Astrocyte of the hippocampus (primary cell): ENCODE measurements at places on chromosomes 7 and 10.

DNA sequence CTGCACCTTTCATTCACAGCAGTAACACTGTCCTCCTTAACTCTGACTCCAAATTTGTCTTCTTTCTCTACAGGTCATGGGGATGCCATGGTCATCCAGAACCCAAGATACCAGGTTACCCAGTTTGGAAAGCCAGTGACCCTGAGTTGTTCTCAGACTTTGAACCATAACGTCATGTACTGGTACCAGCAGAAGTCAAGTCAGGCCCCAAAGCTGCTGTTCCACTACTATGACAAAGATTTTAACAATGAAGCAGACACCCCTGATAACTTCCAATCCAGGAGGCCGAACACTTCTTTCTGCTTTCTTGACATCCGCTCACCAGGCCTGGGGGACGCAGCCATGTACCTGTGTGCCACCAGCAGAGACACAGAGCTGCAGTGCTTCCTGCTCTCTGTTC, 156.2 kb upstream of the PRSS1 start:
- DNase-seq: no peak

DNA sequence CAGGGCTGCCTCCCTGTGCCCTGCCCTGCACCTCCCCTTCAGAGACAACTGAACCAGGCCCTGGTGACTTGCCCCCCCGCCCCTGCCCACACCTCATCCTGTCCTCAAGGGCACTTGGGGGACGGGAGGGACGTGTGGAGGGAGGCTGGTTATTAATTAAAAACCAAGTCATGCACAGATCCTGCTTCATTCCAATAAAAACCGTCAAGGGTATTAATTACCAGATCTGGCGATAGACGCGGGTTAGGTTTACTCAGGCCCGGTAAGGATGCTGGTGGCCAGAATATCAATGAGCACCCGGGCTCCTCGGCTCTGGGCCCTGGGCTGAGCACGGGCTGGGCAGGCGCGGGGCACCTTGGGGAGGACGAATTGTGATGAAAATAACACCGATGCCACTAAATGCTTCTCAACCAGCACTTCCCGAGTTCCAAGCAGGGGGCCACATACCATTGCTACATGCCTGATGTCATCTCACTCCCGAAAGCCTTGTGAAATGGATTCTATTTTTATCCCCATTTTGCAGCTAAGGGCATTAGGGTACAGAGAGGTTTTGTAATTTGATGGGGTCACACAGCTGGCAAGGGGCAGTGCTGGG, 24.5 kb upstream of the GTF2IRD1 start:
- peak; percentile 86 for DNase-seq

DNA sequence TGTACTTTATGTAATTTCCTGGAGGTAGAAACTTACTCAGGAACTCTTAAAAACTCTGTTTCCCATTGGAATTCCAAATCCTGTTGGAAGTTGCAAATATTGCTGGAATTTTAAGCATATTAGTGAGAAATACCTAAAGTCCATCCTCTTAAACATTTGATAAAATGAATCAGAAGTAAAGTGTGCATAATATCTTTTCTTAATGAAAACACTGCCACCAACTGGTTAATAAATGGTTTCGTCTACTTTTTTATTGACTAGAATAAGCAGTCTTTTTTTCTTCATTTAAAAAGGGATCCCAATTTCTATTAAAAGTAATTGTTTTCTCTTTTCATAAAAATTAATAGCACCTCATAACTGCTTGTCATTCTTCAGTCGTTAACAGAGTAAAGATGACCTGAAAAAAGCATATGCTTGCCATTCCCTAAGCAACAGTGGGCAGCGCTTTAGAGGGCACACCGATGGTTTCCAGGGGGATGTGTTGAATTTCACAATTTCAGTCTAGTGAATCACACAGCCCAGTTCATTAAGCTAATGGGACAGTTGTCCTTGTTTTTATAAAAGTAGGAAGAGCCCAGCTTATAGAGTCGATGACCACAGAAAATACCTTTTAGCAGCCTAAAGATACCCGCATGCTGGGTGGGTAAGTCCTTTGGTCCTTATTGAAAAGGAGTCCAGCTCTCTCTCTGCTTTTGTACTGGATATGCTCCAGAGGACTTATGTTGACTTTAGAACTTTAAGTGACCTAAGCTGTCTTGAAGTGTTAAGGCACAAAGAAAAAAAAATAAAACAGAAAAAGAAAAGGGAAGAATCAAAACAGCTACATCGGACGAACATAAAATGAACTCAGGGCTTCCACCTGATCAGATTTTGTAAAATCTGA, 28.5 kb downstream of the NPS start:
- DNase-seq: peak; percentile 27

GRCh38 chr7:150375662-150376521, 3.2 kb upstream of the ZNF775 start:
- DNase-seq: no peak

DNA sequence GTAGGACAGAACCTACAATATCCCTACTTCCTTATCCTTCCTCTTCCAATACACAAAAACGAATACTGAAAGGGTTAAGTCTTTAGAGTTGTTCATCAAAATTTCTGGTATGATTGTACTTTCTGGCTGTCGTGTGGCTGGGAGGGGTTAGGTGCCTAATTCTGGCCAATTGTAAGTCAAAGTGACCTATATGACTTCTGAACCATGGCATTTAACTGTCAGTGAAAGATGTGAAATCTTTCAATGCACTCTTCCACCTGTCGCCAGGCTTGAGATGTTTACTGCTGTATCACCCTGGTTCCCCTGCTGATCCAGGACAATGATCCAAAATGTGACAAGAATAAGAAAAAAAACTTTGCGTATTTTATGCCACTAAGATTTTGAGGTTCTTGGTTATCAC, 20.8 kb downstream of the EPC1 start:
- DNase-seq: no peak

GRCh38 chr7:96823274-96823673, 113.6 kb upstream of the SEM1 start:
- peak; percentile 59 for DNase-seq

DNA sequence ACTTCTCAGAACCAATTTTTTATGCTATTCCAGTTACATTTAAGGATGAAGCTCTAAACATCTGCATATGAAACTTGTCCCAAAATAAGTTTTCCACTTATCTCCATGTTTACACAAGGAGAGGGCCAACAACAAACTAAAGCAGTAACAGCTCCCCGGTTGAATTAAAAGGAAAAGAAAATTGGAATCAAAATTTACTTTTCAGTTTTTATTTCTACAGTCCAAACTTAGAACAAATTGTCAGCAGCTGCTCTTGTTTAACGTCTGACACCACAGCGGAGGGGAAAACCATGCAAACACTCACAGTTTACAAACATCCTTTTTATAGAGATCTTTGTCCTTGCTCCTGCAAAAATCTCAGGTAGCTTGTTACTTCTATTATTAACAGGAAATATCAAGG, 101.3 kb downstream of the COL28A1 start:
- DNase-seq: no peak

- no peak for DNase-seq
Observed at GRCh38 chr7:55498142-55498541, 74.2 kb downstream of the VOPP1 start.

DNA sequence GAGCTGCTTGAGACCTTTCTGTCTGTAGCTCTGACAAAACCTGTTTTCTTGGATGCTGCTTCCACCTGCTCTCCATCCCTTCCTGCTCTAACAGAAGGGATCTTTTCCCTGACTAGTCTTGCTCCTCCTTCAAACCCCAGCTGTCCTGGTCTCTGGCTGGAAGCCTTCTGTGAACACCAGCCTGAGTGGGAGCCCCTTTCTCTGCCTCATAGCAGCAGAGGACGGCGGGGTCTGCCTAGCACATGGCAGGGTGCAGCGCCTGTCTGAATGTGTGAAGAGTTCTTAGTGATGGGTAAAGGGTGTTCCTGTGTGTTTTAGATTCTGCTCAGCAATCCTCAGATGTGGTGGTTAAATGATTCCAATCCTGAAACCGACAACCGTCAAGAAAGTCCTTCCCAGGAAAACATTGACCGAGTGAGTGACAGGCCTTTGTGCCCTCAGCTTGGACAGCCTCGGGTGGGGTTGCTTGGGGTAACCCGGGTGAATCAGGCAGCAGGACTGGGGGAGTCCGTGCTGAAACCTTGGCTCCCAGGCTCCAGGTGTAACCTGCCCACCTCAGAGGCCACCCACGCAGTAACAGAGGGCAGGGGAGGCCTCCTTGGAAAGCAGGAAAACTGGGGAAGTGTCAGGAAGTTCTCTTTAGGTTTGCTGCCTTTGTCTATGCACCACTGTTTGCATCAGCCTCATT, 34.1 kb downstream of the NUB1 start:
- DNase-seq: no peak

- DNase-seq: peak; percentile 86
Observed at GRCh38 chr10:75547391-75548298, 116.2 kb downstream of the LRMDA start.

GRCh38 chr10:113687037-113687436, 7.3 kb downstream of the CASP7 start:
- DNase-seq: no peak

GRCh38 chr7:2687338-2687869, 598 bp upstream of the AMZ1 start:
- peak; percentile 40 for DNase-seq

DNA sequence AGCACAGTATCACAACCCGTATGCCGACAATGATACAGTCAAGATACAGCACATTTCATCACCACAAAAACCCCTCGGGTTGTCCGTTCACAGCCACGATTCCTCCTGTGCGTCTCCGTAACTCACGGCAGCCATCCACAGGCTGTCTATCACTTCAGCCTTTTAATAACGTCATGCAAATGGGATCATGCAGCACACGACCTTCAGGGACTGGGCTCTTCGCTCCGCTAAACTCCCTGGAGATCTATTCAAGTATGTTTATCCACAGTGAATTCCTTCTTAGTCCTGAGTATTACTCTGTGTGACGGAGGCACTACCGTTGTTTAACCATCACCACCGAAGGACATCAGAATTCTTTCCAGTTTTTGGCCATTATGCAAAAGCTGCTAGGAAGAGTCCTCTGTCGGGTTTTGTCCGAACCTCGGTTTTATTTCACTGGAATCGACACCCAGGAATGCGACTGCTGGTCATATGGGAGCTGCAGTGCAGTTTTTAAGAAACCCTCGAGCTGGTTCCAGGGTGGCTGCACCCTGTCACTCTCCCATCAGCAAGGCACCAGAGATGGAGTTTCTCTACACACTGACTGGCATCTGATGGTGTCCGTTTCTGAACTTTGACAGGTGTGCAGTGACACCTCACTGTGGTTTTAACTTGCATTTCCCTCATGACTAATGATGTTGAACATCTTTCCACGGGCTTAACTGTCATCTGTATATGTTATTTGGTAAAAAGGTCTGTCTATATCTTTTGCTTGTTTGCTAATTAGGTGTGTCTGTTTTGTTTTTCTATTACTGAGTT, 193.6 kb downstream of the MAD1L1 start:
- DNase-seq: no peak

DNA sequence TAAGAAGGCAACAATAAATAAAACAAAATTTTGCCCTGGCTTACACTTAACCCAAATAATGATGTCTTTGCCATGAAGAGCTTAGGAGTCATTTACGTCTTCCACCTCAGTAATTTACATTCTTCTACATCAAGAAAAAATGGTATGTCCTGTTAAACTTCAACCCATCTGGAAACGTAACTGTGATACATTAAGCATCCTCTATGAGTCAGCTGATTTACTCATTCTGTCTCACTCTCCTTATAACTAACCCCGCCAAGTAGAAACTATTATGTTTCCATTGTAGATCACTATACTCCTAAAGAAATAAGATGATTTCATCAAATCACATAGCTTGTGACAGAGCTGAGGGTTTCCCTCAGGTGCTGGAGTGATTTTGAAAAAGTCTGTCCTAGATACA, 330.7 kb downstream of the CDC14C start:
- DNase-seq: no peak

- no peak for DNase-seq
Observed at GRCh38 chr7:100163006-100163531, 4.5 kb upstream of the TRAPPC14 start.

- peak; percentile 44 for DNase-seq
Observed at GRCh38 chr7:28623105-28623730, 210.9 kb downstream of the CREB5 start.

GRCh38 chr7:83684928-83685327, 36.0 kb upstream of the SEMA3E start:
- peak; percentile 6 for DNase-seq

GRCh38 chr10:44386546-44387052, 1.7 kb upstream of the CXCL12 start:
- DNase-seq: peak; percentile 91

- no peak for DNase-seq
Observed at GRCh38 chr7:40311307-40311706, 176.5 kb downstream of the SUGCT start.

- peak; percentile 30 for DNase-seq
Observed at GRCh38 chr10:51244309-51244708, 170.0 kb downstream of the PRKG1 start.

GRCh38 chr10:74851831-74852230, 25.4 kb downstream of the KAT6B start:
- no peak for DNase-seq

- DNase-seq: no peak
Observed at GRCh38 chr7:45889367-45890067, 1.2 kb downstream of the IGFBP1 start.

GRCh38 chr7:21996641-21997040, 50.9 kb upstream of the CDCA7L start:
- DNase-seq: no peak

GRCh38 chr7:92723205-92723604, 113.2 kb downstream of the CDK6 start:
- DNase-seq: peak; percentile 28

GRCh38 chr7:99563650-99564049, 5.2 kb downstream of the ZNF655 start:
- DNase-seq: peak; percentile 93

GRCh38 chr10:79243181-79244067, 103.8 kb upstream of the PPIF start:
- DNase-seq: peak; percentile 82

- DNase-seq: peak; percentile 21
Observed at GRCh38 chr7:78716876-78717275, 736.6 kb downstream of the MAGI2 start.

GRCh38 chr10:110643653-110644597, at the start of gene RBM20:
TSS of gene RBM20 (plus strand) at chr10:110644336. CDS start at chr10:110644455, 119 bp downstream.
- peak; percentile 74 for DNase-seq

GRCh38 chr10:1715821-1716220, 21.5 kb downstream of the ADARB2 start:
- no peak for DNase-seq

DNA sequence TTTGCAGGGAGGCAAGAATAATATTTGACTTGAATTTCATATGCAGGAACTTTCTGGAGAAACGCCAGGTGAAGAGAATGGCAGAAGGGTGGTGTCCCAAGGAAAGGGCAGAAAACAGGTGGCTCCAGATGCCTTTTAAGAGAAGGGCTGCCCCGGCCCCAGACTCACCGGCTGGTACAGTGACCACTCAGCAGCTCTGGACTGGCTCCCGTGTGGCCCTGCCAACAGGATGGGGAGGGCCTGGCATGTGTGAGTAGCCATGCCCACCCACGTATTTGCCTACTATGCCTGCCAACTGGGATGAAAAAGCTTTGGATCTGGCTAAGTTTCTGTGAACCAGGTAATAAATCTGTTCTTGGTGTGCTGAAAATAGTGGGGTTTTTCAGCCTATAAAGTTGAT, 159.5 kb downstream of the PRKAG2 start:
- DNase-seq: no peak
